Coronary artery (tissue), 2 donors: ENCODE measurements at places on chromosomes 16 and 17.

- peak; percentile 83 for DNase-seq
Observed at GRCh38 chr17:29568331-29569244, at the start of gene TP53I13. TSS of gene TP53I13 (plus strand) at chr17:29568701. CDS start at chr17:29568759, 58 bp downstream.

- DNase-seq = no peak
Observed at GRCh38 chr16:11819798-11820197, 22.7 kb upstream of the ZC3H7A start.

- DNase-seq = no peak
Observed at GRCh38 chr16:55116165-55116920, 185.7 kb downstream of the IRX5 start.

GRCh38 chr16:14658063-14658462, 25.3 kb downstream of the BFAR start:
- DNase-seq = no peak
